ENCODE measurements at places on chromosomes 1 and 21.

DNA sequence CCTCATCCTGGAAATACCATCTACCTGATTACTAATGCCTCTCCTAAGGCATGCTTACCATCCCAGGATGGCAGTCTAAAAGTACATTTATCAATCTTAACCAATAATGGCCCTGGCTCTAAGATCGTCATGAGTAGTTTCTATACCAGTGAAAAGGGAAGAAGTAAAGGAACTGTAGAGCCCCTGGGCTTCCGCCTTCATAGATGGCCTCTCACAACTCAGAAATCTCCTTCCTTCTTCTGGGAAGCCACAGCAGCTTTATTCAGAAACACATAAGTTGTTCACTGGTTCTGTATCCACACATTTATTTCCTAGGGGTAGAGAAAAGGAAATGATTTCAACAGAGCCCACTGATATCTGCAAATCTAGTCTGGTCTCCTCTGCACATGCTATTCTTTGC, 41.0 kb upstream of the CD5L start:
- DNase-seq = no peak

GRCh38 chr1:41859686-41860085, 59.0 kb downstream of the HIVEP3 start:
- no peak for DNase-seq

DNA sequence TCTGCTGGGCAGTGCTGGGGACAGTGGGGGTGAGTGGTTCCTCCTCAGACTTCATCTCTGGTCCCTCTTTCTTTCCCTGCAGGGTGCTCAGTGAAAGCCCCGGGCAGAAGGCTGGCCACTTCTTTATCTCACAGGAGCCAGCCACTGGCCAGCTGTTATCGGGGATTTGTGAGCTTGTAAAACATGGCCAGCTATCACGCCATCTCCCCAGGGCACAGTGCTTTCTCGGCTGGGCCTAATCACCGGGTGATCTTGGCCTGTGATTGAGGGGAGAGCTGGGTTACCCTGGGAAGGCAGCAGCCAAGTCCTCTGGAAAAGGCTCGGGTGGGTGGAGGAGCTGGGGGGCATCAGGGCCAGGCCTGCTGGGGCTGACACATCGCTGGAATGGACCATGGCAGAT, 83.0 kb downstream of the IGSF21 start:
- no peak for DNase-seq

- DNase-seq = no peak
Measured at GRCh38 chr21:30251781-30252180, 31.0 kb downstream of the KRTAP24-1 start.

- no peak for DNase-seq
Measured at GRCh38 chr1:241615043-241615974, 24.9 kb downstream of the CHML start.

GRCh38 chr1:27940297-27940696, 5.5 kb downstream of the SMPDL3B start:
- peak; percentile 26 for DNase-seq

GRCh38 chr1:214058076-214058475, 70.3 kb downstream of the PROX1 start:
- no peak for DNase-seq

GRCh38 chr1:160708801-160709200, 2.8 kb downstream of the CD48 start:
- DNase-seq = peak; percentile 42
